ENCODE measurements at places on chromosomes 2 and 18.

DNA sequence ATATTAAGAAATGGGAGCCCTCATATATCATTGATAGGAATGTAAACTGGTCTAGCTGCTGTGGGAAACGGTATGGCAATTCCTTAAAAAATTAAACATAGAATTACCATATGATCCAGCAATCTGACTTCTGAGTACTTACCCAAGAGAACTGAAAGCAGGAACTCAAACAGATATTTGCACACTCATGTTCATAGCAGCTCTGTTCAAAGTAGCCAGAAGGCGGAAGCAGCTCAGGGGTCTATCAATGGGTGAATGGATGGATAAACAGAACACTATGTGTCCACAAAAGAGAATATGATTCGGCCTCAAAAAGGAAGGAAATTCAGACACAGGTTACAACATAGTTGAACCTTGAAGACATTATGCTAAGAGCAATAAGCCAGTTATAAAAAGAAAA lies 135.7 kb upstream of the NDUFV2 start:
- DNase-seq = no peak

GRCh38 chr18:67200665-67201064 lies 315.9 kb downstream of the DSEL start:
- no peak for DNase-seq

DNA sequence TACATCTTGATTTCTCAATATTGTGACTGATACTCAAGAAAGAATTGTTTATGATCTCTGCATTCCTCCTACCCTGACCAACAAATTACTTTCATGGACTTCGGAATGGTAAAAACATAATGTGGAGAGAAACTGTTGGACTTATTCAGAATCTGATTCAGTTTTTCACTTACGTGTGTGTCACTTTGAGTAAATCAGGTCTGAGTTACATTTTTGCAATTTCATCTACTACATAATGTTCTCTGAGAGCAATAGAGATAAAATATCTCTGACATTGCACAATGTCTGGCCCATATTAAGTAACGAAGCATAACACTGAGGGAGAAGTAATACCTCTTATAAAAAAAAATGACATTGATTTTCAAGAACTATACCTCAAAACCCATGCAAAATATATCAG lies 1337.9 kb upstream of the CHAC2 start:
- no peak for DNase-seq

DNA sequence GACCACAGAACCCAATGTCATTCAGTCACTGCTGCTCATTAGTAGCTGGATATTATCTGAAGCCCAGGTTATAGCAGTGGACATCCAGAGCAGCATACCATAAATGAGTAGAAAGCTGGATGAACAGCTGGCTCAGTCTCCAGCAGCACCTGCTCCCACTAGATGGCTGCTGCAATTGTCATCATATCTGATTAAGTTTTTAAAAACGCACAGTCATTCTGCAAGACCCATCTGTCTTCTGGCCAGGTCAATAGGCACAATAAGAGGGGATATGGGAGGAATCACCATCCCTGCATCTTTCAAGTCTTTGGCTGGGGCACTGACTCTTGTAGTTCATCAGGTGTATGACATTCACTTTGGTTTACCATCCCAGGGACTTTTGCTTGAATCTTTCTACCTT lies 55.1 kb upstream of the XDH start:
- DNase-seq = no peak

- DNase-seq = no peak
Measured at GRCh38 chr2:65671670-65672242, 239.4 kb upstream of the SPRED2 start.

- no peak for DNase-seq
Measured at GRCh38 chr2:31168291-31168690, 30.1 kb upstream of the GALNT14 start.

DNA sequence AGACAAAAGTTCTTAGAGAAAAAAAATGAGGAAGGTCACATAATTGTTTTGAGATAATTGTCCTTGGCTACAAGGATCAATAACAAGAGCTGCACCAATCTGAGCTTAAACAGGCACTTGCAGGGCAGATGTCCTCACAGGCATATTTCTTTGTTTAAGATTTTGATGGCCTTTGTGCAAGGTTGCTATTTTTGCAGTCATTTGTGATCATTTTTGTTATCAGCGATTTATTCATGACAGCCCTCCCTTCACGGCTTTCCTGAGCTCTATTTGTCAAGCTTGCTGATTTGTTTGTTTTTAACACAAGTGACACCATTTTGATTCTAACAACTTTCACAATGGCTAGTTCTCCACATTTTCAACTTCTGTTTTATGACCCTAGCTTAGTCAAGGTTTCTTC lies 418.6 kb upstream of the REG3G start:
- DNase-seq = no peak

DNA sequence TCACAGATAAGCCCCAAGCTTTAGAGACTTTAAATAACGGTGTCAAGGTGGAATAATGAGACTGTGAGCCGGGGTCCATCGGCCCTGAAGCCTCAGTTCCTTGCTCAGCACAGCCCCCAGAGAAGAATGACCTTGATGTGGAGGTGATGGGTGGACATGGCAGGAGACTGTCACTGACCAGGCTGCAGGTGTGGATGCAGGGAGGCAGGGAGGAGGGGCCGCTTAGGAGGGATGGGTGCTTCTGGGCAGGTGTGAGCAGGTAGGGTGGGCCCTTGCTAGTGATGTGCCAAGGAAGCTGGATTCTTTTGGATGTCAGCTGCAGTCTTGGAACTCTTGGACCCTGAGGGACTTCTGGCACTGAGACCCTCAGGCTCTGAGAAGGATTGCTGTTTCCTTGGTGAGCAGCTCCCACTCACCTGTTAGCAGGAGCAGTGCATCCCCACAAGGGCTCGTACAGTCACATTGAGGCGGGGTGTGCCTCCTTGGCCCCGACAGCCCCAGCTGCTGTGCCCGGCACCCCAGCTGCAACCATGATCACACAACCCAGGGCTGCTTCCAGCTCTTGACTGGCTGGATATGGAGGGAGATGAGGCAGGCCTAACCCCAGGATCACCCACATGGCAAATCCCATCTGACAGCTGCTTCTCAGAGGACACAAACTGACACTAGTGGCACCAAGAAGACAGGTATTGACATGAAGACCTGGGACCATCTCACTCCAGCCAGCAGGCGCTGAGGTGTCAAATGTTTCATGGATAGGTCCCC lies 209.8 kb upstream of the HDAC4 start:
- DNase-seq = no peak

- DNase-seq = no peak
Measured at GRCh38 chr2:218851286-218851685, 8.3 kb upstream of the WNT6 start.

DNA sequence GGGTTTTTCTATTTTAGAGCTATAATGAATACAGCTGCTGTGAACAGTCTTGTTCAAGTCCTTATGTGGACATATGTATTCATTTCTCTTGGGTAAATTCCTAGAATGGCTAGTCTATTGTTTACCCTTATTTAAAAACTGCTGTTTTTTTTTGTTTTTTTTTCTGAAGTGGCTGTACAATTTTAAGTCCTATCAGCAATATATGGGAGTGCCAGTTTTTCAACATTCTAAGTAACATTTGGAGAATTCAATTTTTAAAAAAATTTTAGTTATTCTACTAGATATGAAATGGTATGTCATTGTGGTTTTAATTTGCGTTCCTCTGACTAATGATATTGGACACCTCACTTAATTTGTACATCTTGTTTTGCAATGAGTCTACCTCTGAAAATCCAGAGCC lies 349.7 kb downstream of the SATB2 start:
- no peak for DNase-seq

DNA sequence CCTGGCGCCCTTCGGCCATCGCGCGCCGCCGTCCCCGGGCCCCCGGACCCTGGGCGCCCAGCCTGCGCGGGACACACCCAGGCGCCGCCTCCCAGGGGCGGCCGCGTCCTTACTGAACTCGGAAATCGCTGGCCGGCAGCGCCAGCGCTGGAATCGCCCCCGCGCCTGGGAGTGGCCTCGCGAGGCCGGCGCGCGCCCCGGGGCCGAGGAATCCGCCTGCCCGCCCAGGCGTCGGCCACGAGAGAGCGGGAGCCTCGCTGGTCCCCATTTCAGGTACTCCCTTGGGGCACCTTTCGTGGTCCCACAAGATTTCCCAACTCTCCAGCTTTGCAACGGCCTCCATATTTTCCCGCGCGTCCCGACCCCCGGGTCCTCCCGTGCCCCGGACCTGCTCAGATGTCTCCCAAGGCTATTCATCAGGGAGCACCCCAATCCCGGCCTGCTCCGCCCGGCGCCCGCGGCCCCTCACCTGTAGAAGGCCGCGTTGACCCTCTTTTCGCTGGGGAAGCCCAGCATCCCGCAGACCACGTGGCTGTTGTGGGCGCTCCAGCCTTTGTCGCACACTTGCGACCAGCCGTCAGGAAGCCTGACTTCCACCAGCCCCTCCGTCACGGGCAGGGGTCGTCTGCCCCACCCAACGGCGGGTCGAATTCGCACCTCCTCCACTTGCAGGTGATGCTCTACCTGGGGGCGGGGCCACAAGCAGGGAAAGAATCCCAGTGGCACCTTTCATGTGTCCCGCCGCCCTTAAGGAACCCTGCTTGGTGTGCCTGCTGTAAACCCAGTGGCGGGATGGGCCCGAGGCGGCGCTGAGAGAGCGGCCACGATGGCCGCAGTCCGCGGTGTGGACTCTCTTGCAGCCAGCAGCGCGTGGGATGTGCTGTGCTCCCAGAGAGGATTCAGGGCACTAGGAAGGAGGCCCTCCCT lies 4.6 kb downstream of the LOXL3 start:
- DNase-seq = peak; percentile 22

DNA sequence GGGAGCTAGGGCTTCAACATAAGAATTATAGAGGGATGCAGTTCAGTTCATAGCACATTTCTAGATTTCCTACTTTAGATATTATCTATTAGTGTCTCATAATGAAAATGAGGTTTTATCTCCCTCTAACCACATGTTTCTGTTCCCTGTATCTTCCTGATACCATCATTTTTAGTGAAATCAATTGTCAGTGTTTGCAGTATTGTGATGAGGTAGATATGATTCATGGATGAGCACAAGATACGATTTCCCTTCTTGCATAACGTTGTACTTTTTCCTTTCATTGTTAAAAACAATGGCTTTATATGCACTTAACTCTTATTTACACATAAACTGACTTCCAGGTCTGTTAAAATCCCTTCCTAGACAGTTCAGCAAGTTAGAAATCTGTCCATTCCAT lies 211.4 kb downstream of the ZBTB7C start:
- no peak for DNase-seq

- DNase-seq = peak; percentile 56
Measured at GRCh38 chr18:24270937-24271380, 126.7 kb downstream of the OSBPL1A start.

- no peak for DNase-seq
Measured at GRCh38 chr18:56662063-56662408, 10.9 kb downstream of the WDR7 start.

DNA sequence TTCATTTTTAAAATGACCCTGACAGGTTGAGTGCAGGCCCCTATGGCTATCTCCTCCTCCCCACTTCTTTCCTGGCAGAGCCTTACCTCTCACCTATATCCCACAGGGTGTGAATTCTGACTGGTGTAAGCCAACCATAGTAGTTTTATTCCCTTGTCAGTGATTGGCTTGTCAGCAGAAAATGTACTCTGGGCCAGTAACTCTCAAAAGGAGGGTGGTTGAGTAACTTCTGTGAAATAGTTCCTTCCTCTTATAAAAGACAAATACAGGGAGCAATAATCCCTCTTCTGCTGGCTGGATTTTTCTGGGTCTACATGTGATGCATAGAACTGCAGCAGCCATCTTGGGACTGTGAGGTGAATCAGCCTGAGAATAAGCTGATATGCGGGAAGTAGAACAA lies 83.4 kb downstream of the RAPH1 start:
- no peak for DNase-seq

GRCh38 chr18:44599412-44599811 lies 81.3 kb upstream of the SETBP1 start:
- peak; percentile 52 for DNase-seq

GRCh38 chr2:227528803-227529202 lies 56.8 kb downstream of the AGFG1 start:
- DNase-seq = no peak

GRCh38 chr2:174594456-174594855 lies 3.1 kb downstream of the WIPF1 start:
- DNase-seq = no peak

- DNase-seq = no peak
Measured at GRCh38 chr2:204686406-204686805, 141.1 kb downstream of the PARD3B start.

DNA sequence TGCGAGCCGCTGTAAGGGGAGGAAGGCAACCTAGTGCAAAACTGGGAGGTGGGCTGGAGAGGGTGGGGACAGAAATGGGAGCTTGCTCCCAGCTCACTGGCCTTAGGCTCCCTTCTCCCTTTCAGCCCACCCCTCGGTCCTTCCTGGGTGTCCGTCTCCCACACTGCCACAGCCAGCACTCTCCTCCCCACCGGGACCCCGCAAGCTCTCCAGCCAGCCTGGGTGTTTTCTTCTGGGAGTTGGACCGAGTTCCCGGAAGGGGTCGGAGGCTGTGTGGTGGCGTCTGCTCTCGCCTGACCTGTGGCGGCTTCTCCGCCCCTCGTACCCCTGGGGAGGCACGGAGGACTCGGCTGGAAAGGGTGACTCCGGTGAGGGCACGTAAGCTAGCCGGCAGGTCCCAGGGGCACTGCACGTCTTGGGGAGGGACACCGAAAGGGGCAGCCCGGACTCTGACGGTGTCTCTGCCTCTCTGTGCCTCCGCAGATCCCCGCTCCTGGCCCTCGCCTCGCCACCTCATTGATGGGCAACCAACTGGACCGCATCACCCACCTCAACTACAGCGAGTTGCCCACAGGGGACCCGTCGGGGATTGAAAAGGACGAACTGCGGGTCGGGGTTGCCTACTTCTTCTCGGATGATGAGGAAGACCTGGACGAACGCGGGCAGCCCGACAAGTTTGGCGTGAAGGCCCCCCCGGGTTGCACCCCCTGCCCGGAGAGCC lies 1.1 kb downstream of the LRATD1 start:
- no peak for DNase-seq

- peak; percentile 87 for DNase-seq
Measured at GRCh38 chr2:235050980-235051351, 99.1 kb downstream of the SH3BP4 start.

DNA sequence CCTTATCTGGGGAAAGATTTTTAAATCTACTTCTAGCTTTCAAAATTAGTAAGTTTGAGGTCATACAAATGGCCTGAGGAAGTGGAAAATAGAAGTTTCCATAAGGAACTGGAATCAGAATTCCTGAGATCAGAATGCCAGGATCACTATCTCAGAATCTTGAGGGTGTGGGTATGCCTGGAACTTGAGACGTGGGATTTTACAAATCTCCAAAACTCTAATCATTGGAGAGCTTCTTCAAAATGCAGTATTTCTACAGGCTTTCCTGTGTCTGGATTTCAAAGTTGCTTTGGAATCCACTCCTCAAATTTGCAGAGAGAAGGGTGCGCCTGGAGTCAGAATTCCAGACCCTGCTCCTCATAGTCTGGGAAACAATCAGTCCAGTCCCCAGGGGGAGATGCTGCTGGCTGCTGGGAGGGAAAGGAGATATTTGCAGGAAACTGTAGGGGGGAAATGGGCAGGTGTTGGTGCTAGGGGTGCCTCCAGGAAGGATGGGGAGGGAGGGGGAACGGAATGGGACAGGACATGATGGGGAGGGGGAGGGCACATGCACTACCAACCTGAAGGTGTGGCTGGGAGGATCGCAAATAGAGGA lies 31.0 kb upstream of the CATIP start:
- no peak for DNase-seq

All from G401 (cell line).